Omental fat pad (tissue), 4 donors: ENCODE measurements at places on chromosomes 5 and 9.

- no peak for DNase-seq
Observed at GRCh38 chr9:110579034-110579861, at the start of gene SVEP1. Gene SVEP1 (minus strand): TSS chr9:110579741. CDS start chr9:110579543, 198 bp downstream.

- no peak for DNase-seq
Observed at GRCh38 chr9:95822015-95822414, 53.5 kb upstream of the ERCC6L2 start.

DNA sequence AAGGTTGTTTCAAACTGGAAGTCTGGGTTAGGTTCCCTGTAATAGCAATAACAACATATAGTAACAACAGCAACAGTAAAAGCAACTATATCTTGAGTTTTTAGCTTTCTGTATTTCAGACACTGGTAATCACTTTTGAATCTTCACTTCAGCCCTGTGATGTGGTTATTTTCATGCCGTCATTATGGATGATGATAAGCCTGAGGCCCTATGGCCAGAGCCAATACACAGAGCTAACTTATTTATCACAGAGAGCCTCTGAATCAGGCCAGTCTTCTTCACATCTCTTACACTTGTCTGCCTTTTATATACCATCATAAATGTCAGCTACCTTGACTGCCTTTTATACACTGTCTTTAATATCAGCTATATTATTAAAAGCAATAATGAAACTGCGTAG, 329.0 kb downstream of the FER start:
- DNase-seq: no peak

DNA sequence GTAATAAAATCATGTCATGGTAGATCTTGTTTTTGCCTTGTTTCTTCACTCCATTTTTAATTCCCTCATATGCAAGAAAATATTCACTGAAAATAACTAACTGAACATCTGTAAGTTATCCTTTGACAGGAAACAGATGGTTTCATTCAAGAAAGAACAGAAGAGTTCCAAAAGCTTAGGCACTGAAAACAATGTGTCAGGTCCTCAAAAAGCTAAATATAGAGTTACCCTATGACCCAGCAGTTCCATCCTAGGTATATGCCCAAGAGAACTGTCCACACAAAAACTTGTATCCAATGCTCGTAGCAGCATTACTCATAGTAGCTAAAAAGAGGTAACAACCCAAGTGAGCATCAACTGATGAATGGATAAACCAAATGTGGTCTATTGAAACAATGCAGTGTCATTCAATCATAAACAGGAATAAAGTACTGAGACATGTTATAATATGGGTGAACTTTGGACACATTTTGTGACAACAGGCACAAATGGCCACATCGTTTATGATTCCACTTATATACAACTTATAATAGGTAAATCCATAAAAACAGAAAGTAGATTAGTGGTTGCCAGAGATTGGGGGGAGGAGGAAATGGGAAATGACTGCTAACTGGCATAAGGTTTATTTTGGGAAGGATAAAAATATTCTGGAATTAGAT, 231.0 kb downstream of the FRMD3 start:
- DNase-seq: no peak

- DNase-seq: no peak
Observed at GRCh38 chr5:175159956-175160355, 284.0 kb downstream of the DRD1 start.

- no peak for DNase-seq
Observed at GRCh38 chr9:136732444-136733178, 10.1 kb downstream of the LCN10 start.

DNA sequence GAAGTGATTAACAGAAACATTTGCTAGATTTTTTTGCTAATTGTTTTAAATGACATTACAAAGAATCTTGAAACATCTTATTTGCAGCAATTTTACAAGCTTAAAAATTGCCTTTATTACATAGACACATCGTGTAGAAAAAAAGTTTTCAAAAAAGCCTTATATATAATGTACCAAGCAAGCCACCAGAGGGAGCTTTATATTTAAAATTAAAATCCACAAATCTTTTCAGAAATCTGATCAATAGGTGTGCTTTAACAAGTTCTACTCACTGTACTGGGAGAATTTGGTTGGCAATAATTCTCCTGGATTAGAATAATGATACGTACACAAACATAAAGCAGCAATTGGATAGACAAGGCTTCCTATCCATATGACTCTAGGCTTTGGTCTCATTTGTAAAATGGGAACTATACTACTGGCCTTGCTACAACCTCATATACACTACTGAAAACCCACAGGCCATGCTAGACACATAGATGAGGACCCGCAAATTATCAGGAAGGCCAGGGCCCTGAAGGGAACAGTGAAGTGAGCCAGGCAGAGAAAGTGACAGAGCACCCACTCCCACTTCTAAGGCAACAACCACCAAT, 4.8 kb downstream of the PSMB7 start:
- DNase-seq: no peak
